ENCODE measurements at places on chromosomes 4 and X.

DNA sequence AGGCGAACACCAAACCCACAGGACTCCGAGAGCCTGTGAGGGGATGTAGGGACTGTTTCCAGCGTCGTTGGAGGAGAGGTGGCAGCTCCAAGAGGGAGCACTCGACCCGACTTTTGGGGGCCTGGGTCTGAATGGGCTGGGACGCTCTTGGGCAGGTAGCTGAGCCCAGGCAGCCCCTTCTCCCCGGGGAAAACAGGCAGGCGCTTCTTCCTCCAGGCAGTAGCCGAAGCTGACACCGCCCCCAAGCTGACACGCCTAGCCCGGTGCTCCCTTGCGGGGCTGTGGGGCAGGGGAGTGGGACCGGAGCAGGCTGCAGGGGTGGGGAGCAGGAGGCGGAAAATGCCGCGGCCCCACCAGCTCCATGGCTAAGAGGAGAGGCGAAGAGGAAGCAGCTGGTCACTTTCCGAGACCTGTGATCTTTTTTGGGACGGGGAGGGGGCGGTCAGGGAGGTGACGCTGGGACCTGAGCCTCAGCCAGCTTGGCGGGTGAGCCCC is 4.2 kb downstream of the NKX1-1 start:
- DNase-seq, result no peak

GRCh38 chrX:122238801-122239200 is 945.3 kb upstream of the GRIA3 start:
- no peak for DNase-seq

DNA sequence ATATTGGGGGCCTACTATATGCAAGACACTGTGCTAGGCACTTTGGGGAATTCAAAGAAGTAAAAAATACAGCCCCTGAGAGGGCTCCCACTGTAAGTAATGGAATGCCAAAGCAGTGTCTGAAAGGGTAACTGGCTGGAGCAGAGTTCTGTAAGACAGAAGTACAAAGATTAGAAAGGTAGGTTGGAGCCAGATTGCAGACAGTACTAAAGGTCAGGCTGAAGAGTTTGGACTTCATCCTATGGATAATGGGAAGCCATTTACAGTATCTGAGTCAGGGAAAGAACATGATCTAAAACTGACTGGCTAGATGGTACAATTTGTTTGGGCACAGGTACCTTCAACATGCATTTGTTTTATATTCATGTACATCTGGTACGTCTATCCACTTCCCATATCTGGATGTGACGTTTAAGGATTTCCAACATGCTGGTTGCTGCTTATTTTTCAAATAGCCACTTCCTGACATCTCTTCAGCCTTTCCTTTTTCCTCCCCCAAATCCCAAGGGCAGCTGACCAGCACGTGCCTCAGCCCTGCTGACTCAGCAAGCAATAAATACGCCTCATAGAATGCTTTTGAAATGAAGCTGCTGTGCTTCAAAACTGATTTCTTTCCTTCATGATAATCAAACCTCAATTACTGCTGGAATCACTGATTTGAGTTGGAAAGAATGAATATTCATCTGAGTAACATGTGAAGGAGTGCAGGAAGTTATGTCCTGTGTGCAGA is 9.5 kb downstream of the ENOX2 start:
- no peak for DNase-seq

DNA sequence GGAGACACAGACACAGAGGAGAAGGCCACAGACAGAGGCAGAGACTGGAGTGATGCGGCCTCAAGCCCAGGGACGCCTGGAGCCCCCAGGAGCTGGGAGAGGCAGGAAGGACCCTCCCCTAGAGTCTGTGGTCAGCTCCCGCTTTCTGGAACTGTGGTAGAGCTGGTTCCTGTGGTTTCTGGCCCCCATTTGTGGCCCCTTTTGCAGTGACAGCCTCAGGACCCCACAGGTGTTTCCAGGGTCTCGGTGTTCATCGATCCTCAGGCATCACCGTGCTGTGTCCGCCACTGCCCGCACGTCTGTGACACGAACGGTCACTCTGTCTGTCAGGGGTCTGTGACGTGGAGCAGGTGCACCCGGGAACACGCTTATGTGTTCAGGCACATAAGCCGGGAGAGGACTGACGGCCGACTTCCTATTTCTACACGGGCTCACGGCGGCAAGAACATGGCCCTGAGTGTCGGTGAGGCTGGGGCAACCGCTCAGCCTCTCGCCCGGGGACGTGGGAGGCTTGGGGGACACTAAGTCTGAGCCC is 7.9 kb downstream of the GTPBP6 start:
- DNase-seq, result no peak

- no peak for DNase-seq
Measured at GRCh38 chrX:63186137-63186536, 165.0 kb downstream of the SPIN4 start.

Data from T-cell (primary cell).